IMR-90 (cell line): ENCODE measurements at places on chromosomes 3 and 15. TPM values are rescaled to one million over a fixed set of nuclear protein-coding genes. Genes with fewer than 3 reads are reported as not detected.
A peak's percentile ranks its signal among the peaks of the same experiment; 100 is the strongest.

The CAPN3 gene
- under 0.01 and 1.4 TPM in 2 replicates for total RNA-seq

The ST6GAL1 gene
- total RNA-seq: 1.4 and 1.7 TPM in 2 replicates

The BNC1 gene
- 0.28 and 0.54 TPM in 2 replicates for total RNA-seq

The TMC3 gene
- not detected in 2 replicates for total RNA-seq

The MUSTN1 gene
- not detected in 2 replicates for total RNA-seq

DNA sequence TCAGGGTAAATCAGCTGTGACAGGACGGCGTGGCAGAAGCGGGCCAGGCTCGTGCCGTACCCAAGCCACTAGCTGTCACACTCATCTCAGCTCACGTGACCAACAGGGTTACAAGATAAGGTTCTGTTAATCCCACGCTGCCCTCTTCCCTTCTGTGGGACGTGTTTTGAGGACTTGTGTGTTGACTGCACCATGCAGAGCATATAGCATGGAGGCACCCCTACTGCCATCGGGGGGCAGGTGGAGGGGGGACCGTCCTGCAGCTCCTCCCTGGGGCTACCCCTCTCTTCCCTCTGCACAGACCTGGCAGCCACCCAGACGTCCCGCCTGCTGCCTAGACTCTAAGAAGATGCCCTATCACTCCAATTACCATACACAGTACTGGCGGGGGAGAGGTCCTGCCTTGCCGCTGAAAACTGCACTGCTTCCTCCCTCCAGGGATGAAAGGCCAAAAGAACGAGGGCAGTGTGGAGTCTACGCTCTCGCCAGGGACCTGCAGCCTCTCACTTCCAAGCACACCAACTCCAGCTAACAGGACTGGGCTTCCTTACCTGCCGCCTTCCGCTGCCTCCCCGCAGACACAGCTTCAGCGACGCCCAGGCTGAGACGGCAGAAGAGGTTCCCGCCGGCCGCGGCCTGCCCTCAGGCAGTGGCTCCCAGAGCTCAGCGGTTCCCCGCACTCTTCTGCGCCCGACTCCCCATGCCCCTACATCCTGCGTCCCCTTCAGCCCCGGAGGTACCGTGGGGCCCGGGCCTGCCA is at the start of gene TNK2:
TSS of gene TNK2 (minus strand) at position 618 of the 760 bp plus-strand sequence. CDS start 19,963 bp downstream, outside the sequence.
- DNase-seq: no peak

GRCh38 chr3:32816439-32817256 is 1.1 kb upstream of the TRIM71 start:
- DNase-seq: no peak

DNA sequence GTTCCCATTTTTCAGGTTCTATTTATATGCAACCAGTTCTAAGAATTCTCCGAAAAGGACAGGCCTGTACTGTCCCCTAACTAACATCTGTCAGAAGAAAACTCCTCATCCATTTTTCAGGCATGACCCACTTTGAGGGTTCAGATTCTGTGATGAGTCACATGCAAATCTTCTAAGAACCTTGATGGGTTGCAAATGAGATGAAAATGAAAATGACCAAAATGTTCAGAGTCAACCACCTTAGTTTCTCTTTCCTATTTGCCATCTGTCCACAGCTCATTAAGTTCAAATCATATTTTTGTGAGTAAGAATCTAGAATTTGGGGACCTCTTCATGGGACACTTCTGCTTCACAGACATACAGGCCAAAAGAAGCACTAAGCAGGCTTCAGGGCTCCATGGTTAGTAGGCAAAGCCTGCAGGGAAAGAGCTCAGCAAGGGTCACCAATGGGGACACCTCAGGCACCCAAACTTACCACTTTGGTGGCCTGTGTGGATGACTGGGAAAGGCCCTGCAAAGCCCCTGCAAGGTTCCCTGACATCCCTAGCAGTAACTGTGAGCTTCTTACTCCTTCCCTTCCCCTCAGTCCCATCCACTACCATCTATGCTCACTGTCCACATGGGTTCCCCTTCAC is 122.0 kb downstream of the WDR76 start:
- DNase-seq: peak; percentile 28

DNA sequence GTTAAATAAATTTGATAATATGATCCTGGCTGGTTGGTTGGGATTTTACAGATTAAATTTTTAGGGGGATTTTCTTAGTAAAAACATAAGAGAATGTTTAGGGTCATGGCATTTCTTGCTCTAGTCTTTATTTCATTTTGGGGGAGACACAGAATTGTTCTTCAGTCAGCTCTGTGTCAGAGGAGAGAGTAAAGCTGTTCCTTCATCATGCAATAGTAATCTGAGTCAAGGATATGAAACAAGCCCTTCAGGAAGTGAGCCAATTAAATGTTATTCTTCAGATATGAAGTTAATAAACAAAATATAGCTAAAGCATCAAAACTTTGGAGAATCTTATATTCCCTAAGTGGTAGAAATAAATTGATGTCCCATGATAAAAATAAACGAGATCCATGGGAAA is 22.9 kb upstream of the SLC4A7 start:
- DNase-seq: peak; percentile 43

- no peak for DNase-seq
Measured at GRCh38 chr15:46222826-46223225, 588.0 kb downstream of the SQOR start.

GRCh38 chr15:90131848-90132247 is 29.6 kb upstream of the IDH2 start:
- no peak for DNase-seq

GRCh38 chr3:193190146-193190786 is 50.8 kb upstream of the PLAAT1 start:
- no peak for DNase-seq

GRCh38 chr15:67824976-67825880 is at the start of gene SKOR1:
Gene SKOR1 (plus strand): TSS chr15:67825509. CDS start chr15:67825603, 94 bp downstream.
- peak; percentile 37 for DNase-seq
